IMR-90 (cell line): ENCODE measurements at places on chromosomes 4 and X. TPM values are rescaled to one million over a fixed set of nuclear protein-coding genes. Genes with fewer than 3 reads are reported as not detected.

- no peak for DNase-seq
These were observed 3.1 kb upstream of the PPP2R2C start for GRCh38 chr4:6475492-6476020.

DNA sequence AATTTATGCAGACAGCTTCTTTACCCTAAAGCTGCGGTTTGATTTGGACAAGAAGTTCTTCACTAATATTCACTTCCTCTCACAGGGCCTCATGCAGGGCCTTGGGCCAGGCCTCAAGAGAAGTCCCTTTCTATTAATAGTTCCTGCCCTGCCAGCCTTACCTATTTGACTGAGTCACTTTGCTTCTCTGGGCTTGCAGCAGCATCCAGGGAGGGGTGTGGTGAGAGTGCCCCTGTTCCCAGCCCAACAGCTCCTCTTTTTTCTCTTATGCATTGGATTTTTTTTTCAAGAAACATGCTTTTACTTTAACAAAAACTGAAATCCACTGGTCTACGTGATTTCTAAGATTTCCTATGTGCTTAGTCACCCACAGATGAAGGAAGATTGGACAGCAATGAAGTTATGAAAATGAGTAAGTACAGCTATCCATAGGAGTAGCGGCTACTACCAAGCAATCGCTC is 26.7 kb downstream of the FAM156B start:
- peak; percentile 69 for DNase-seq

GRCh38 chr4:86593688-86594558 is at the start of gene PTPN13:
PTPN13 (plus strand) TSS chr4:86594315; CDS start chr4:86635257, 40,942 bp downstream.
- peak; percentile 98 for DNase-seq

DNA sequence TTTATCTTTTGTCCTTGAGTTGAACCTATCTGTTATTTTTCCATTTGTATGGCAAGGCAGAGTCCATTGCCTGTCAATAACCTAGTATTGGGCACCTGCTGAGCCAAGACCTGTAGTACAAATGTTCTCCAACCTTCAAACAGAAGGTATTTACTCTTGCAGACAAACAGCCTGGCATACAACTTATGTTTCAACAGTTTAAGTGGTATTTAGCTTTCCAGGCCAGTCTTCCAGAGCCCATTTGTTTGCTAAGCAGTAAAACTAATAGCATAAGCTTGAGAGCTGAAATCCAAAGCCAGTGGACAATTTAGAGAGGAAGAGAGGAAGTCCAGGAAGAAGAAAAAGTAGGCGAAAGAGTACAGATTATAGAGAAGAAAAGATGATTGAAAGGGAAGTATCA is 979.3 kb downstream of the GLUD2 start:
- DNase-seq: no peak

DNA sequence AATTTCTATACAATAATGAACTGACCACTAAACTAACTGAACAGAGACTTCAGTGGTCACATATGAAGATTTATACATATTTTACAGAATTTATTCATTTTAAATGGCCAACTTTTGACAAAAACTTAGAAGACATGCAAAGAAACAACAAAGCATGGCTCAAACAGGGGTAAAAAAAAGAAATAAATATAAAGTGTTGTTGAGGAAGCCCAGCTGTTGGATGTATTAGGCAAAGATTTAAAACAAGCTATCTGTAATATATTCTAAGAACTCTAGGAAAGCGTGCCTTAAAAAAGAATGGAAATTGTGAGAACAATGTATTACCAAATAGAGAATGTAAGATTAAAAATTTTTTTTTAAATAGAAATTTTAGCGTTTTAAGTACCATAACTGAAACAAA is 210.9 kb upstream of the HTR2C start:
- DNase-seq: no peak

- peak; percentile 58 for DNase-seq
These were observed 9.8 kb upstream of the ATP2B3 start for GRCh38 chrX:153507484-153508178.

GRCh38 chrX:809081-809480 is 178.5 kb downstream of the SHOX start:
- no peak for DNase-seq

- DNase-seq: no peak
These were observed 77.3 kb upstream of the TMEM164 start for GRCh38 chrX:109925656-109926055.

- DNase-seq: no peak
These were observed 435.6 kb downstream of the GPM6A start for GRCh38 chr4:175376287-175376977.

- no peak for DNase-seq
These were observed 2.1 kb downstream of the NAF1 start for GRCh38 chr4:163164591-163164990.

- no peak for DNase-seq
These were observed 25.3 kb downstream of the SMIM20 start for GRCh38 chr4:25939330-25939729.

- DNase-seq: no peak
These were observed 220.8 kb downstream of the NWD2 start for GRCh38 chr4:37465296-37465695.

DNA sequence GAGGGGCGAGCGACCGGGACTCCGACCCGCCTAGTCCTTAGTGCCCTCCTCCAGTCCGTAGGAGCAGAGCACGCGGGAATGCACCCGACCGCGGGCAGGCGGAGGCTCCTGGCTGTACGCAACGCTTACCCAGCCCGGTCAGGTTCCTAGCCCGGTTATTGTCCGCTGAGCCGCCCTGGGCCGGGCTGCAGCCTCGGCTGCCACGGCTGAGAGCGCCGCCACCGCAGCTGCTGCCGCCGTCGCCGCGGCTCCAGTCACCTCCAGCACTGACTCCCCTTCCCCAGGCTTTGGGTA is at the start of gene AMER1:
TSS of gene AMER1 (minus strand) at position 268 of the 294 bp plus-strand sequence. CDS start 12,422 bp downstream, outside the sequence.
- DNase-seq: no peak

- DNase-seq: no peak
These were observed 11.8 kb upstream of the KLHL8 start for GRCh38 chr4:87232216-87232615.

The RAB33A gene
- polyA plus RNA-seq: 1.4 and 1.8 TPM in 2 replicates

The CITED1 gene
- polyA plus RNA-seq: 0.24 TPM in 1 of 2 replicates, not detected in the other

The GALNTL6 gene
- polyA plus RNA-seq: not detected in 2 replicates

The ERAS gene
- not detected in 2 replicates for polyA plus RNA-seq

The SPIN2B gene
- polyA plus RNA-seq: 8.6 and 9.3 TPM in 2 replicates

The TMEM150C gene
- 0.09 and 0.10 TPM in 2 replicates for polyA plus RNA-seq

The NDP gene
- polyA plus RNA-seq: 0.39 TPM in 2 replicates
